ENCODE measurements at places on chromosomes 7 and 10. TPM values are rescaled to one million over a fixed set of nuclear protein-coding genes. Genes with fewer than 3 reads are reported as not detected.

CRTAC1 gene
- not detected for total RNA-seq

PRR15 gene
- 28.9 TPM for total RNA-seq

GBX1 gene
- not detected for total RNA-seq

GPER1 gene
- total RNA-seq, result not detected

PAX4 gene
- total RNA-seq, result not detected
